ENCODE measurements at places on chromosomes 2 and 18.

DNA sequence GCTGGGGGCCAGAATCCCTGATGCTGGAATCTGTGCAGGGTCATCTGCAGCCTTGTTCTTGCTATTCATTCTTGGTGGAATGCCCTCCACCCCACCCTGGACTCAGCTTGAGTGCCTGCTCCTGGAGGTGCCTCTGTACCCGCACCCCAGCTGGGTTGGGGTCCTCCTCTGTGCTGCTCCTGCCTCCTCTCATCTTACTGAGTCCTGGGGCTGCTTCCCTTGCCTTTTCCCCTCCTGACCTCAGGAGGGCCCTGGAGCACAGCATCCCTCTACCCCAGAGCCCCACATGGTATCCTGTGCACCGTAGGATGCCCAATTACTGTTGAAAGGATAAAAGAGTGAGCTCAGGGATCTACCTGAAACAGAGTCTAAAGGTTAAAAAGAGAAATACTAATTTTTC, 81.6 kb downstream of the CIB4 start:
- DNase-seq = no peak

DNA sequence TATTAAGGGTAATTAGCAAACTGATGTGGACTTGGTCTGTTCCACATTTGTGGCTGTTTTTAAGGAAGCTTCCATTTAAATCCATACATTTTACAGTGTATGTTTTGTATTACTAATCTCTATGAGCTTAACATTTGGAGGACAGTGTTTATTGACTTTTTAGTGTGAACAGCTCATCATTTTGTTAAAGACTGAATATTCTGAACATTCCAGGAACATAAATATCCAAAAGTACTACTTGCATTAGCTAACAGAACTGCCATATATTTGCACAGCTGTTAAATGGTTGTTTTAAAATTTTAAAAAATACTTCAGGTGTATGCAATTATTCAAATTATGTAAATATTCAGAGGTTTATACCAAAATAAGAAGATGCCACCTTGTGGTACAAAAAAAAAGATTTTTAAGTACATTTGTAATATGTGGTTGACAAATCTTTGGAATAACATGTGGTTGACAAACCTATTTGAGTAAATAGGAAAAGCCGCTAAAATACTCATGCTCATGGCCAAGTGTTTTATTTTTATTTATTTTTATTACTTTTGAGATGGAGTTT, 439.7 kb upstream of the FANCL start:
- DNase-seq = peak; percentile 50

- no peak for DNase-seq
Observed at GRCh38 chr2:142462306-142462705, 331.5 kb upstream of the LRP1B start.

- DNase-seq = peak; percentile 31
Observed at GRCh38 chr2:63124218-63124617, 73.6 kb downstream of the OTX1 start.

DNA sequence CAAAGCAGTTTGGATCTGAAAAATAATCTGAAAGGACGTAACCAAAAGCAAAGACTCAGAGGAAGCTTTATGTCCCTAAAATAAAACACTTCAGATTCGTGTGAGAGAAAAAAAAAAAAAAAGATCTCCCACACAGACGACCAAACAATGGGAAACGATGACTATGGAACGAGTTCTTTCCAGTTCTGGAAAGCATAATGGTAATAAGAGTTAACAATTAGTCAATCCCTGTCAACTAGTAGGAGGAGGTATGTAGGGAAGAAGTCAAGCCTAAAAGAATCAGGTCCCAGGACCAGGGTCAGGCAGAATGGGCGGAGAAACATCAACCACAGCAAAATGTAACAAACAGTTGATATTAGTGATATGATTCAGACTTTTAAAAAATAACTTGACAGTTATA, 170.3 kb upstream of the SETBP1 start:
- DNase-seq = no peak

DNA sequence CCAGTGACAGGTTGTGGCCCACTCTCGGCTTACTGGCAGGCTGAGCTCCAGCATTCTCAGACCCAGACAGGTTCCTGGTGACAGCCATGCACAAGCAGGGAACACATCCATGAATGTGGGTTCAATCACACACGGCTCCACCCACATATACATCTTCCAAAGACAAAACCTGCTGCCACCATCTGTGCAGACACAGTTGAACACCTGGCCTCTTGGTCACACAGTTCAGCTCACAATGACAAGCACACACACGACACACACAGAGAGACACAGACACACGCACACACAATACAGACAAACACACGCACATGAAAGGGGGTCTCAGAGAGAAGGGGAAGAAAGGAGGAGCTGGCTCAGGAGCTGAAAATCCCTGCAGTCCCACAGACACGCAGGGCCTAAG, 32.1 kb upstream of the PTMA start:
- no peak for DNase-seq

DNA sequence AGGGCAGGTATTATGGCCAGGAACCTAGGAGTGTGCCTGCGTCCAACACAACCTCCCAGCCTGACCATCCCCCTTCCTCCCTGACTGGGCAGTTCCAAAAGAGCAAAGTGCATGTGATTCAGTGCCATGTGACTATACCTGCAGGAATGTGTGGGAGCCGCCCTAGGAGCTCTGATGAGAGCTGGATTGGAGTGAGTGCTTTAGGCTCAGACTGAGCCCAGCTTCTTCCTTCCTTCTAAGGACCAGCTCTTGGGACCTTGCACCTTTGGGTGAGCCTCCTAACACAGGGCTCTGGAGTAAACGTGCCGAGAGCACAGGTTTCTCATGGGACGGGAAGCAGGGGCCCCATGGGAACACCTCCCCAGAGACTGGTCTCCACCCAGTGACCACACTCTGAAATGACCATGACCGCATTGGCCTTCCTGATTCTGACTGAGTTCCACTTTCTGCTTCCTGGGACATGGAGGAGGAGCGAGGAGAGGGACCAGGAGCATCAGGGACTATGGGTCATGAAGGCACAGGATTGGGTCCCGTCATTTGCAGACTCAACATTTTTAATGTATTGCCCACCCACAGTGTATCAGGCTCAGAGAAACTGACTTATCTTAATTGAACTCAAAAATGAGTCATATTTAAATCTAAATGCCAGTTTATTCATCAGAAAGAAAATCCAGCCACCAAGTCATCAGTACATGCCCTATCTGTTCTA, 87.8 kb upstream of the BCL2L11 start:
- no peak for DNase-seq

DNA sequence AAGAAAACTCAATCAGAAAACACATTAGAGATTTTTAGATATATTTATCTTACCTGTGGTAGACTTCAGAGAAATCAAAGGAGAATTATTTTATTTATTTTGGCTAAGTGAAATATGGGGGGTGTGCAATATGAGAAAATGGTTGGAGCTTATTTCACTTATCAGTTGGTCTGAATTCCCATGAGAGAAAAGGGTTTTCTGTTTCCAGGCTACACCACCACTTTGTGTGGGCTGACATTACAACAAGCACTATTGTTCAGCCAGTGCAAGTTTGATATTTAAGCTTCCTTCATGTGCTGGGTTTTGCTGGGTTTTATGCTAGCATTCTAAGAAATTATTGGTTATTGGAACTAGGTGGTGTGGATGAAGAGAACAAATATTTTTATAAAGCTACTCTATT, 33.5 kb downstream of the RMND5A start:
- no peak for DNase-seq

DNA sequence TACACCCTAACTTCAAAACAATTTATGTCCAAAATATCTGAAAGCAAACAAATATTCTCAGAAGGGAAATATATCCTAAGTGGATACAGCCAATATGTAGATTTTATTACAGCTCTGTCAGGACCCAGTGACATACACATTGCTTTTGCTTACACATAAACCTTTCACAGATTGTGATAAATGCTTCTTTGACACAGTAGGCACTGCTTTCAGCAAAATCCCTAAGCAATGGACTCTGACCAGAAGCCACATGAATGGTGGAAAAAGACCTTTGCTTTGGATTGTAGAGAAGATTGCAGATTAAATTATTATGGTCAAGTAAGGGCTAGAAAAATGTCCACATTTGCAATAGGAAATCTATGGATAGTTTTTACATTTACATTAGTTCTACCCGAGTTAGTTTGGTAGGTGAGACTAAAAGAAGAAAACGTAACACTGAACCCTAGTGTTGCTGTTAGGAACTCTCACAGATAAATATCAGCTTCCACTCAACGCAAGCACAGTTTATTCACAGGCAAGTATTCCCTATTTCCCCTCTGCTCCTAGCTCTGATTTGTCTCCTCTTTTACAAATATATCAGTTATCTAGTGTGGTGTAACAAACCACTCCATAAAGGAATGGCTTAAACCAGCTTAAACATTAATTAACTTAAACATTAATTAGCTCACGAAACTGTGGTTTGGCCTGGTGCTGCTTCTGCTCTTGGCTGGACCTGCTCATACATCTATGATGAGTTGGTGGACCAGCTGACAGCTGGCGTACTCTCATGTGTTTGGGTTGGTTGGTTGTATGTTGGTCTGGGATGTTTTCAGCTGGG, 23.6 kb upstream of the SERPINE2 start:
- peak; percentile 46 for DNase-seq

DNA sequence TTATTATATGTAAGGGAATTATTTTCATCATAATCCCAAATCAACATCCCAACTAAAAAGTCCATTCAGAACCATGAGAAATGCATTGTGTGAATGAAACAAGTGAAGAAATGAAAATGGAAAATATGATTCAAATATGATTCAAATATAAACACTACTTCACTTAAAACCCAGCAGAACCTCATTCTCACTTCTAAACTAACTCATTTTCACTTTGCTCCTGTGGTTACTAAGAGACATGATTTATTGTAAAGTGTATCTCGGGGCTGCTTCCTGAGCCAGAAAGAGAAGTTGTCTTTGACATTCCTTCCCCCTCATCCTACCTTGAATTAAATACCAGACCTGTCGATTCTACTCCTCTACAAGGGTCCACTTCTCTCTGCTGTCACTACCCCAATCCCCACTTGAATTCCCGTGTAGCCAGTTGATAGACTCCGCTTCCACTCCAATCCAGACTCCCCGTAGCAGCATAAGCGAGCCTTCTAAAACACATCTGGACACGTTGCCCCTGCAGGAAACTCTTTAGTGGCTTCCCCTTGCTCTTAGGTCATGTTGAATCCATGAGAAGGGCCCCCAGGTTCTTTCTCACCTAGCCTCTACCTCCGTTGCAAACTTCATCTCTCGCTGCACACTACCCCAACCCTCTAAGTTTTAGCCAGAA, 697.0 kb upstream of the ID2 start:
- DNase-seq = peak; percentile 37

GRCh38 chr2:150271952-150272802, 215.3 kb downstream of the RND3 start:
- DNase-seq = no peak

- peak; percentile 67 for DNase-seq
Observed at GRCh38 chr18:47932603-47933002, 2.1 kb upstream of the SMAD2 start.

DNA sequence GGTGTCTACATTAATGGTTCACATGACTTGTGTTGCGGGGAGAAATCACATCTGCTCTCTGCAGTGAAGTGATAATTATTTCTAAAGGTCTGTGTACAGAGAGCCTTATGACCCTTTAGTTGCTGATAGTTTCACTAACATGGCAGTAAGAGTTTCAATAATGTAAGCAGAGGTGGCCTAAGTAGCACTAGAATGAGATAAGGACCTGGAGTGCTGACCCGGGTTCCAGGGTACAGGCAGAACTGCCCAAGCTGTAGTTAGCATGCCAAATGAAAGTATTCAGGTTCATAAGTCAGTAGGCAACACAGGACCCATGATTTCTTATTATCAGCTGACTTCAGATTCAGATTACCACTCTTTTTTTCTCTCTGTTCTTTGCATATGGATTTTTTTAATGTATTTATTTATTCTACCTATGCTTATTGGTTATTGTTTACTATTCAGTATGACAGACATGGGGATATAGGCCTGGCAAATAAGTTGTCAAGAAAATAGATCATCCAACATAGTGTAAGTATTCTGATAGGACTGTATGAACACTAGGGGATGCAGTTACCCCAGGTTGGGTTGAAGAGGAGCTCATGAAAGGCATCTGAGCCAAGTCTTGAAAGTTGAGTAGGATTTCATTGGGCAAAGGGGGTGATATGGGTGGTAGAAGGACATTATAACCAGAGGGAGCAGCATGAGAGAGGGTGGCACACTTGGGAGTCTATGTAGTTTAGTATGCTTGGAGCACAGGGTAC, 105.2 kb downstream of the CCDC85A start:
- no peak for DNase-seq

DNA sequence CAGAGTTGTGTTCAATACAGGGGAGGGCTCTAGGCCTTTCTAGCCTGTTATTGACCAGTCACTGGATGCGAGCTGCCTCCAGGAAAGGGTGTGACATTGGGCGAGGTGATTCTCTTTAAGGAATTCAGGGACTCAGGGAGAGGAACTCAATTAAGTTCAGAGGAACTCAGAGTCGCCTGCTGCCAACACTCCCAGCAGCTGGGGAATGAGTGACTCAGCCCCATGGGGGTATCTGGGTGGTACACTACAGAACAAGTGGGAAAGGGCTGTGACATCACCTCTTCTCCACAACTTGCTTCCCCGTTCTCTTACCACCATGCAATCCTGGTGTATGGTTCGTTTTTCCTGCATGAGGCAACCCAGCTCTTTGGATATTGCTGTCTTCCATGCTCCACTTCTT, 50.4 kb upstream of the CYRIA start:
- no peak for DNase-seq

DNA sequence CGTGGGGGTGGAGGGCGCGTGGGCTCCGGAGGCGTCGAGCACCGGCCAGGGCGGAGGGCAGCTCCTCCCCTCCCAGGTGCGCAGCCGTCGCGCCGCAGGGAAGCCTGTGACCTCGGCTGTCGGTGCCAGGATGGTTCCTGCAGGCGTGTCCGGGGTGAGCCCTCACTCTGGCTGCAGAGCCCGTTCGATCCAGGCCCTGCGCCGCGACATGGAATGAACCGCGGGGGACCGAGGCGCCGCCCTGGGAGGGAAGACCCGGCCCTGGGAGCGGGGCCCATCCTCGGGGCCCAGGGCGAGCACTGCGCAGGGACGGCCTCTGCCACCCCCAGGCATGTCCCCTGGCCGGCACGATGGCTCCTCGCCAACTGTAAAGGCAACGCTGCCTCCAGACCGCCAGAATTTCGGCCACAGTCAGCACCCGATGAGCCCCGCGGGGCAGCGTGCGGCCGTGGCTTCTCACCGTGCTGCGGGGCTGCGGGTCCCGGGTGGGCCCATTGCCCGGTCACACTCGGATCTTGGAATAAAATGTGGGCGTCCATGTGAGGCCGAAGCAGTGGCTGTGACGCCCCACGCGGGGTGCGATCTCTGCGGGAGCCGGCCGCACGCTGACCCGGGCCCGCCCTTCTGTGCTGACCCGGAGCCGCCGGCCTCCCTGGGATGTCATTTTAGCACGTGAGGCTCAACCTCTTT, 26.6 kb downstream of the SALL3 start:
- DNase-seq = no peak

DNA sequence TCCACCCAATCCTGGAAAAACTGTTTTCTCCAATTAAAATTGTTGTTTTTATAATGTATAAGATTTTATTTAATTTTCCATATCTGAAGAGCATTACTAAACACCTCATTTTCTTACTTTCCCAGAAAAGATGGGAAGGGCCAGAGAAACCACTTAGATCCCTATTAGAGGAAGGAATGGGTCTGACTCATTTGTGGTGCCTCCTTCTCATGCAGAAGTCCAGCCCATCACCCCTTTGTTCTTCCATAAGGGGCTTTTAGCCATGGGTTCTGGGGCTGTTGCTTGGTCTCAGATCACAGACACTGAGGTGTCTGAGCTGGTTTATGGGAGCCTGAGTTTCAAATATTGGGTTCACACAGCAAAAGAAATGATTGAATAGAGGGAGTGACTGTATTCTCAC, 152.2 kb downstream of the ESCO1 start:
- no peak for DNase-seq
